Stimulated activated CD8-positive, alpha-beta memory T cell treated with anti-CD3 and anti-CD28 coated beads, Interleukin-2, amount 100 ng/mL, for 1 hour (primary cell): ENCODE measurements at places on chromosomes 2 and 18.

DNA sequence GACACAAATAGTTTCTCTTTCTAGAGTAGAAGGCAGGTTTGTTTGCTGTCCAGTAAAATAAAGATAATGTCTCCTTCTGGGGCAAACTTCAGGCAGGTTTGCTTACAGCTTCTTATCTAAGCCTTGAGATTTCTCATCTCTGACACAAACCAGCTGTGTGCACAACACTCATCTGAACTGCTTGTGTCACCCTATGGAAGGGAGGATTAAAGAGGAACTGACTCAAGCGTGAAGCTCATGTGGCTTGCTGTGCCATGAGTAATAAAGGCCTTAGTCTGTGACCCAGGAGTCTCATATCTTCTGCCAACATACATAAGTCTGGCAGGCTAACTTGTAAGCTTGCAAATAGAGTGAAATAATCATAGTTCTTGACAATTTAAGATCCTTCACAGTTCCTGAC is 24.2 kb upstream of the CPO start:
- no peak for DNase-seq

DNA sequence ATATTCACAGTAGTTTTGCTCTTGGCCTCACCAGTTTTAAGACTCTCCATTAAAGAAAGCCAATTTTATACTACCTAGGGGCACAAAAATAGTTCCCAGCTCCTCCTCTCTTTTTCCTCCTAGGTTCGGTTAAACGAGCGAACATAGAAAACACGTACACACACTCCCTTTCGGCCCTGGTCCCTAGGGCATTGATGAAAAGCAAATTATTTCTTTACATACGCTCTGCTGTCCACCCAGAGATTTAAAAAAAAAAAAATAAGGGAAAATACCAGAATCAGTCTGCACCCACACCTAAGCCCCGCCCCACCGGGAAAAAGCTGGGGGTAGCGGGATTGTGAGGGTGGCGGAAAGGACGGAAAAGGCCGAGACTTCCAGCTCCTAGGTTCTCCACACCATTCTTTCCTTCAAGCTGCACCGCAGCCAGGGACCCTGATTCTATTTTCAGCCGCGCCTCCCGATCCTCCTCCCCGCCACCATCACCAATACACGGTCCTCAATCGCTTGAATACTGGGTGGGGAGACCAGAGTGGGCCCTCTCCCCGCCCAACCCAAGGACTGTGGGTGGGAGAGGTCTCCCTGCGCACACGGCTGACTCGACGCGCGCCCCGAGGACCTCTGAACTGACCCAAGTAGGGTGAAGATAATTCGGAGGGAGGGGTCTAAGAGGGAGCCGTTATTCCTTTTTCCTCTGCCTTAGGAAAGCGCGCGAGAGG is 769 bp downstream of the ATF2 start:
- no peak for DNase-seq

GRCh38 chr2:214077727-214078126 is 333.1 kb upstream of the VWC2L start:
- no peak for DNase-seq

GRCh38 chr2:222332116-222332515 is 33.3 kb upstream of the PAX3 start:
- no peak for DNase-seq

- no peak for DNase-seq
Observed at GRCh38 chr2:242098445-242099128, 229.1 kb downstream of the RTP5 start.

GRCh38 chr2:8922431-8922830 is 81.1 kb downstream of the MBOAT2 start:
- DNase-seq = no peak

GRCh38 chr2:70987386-70987785 is 7.3 kb downstream of the TEX261 start:
- DNase-seq = no peak

DNA sequence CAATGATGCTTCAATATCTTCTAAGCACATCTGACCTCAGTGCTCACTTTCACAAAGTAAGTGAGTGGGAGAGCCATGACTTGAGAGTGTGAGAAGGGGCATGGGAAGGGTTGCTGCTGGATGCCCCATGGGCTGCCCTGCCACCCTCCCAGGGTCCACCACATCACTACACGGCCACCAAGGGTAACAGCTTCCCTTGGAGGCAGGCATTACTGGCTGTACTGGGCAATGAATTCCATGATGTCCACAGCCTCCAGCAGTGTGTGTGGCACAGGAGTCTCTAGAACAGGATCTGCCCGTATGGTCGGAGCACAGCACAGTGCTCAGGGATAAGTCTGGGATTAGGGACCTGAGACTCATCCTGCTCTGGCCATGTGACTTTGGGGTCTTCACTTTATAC is 481.0 kb upstream of the MYT1L start:
- DNase-seq = no peak

DNA sequence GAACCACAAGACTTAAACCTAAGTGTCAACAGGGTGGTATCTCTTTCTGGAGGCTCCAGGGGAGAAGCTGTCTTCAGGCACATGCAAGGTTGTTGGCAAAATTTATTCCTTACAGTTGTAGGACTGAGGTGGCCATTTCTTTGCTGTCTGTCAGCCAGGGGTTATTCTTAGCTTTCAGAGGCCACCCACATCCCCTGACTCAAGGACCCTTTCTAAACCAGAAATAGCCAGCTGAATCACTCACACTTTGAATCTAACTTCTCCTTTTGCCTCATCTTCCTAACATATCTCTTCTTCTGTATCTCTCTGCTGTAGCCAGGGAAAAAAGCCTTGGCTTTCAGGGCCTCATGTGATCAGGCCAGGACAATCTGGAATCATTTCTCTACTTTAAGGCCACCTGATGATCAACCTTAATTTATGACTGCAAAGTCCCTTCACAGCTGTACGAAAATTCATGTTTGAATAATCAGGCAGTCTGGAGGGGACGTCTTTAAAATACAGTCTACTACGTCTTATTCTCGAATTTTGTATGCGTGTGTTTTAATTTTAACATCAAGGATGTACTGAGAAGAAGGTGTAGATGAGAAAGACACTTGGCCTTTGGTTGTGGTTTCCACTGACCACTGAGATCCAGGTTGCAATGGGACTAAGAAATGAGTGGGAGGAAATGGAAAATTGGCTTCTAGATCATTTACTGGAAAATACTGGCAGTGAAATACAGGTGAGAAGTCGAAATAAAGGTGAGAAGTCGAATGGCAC is 90.4 kb downstream of the DOCK10 start:
- DNase-seq = no peak

DNA sequence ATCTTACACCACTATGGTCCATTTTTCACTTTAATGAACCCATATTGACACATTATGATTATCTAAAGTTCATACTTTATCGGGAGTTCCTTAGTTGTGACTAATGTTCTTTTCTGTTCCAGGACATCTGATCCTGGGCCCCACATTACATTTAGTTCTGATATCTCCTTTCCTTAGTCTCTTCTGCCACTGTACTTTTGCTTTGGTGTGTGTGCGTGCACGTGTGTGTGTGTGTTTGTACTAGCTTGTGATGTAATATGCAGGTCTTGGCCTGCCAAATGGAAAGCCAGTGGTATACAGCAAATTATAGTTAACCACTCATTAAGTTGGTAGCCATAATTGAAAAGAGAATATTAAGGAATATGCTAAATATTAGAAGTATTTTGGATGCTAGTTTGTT is 88.0 kb downstream of the CDC42EP3 start:
- no peak for DNase-seq

DNA sequence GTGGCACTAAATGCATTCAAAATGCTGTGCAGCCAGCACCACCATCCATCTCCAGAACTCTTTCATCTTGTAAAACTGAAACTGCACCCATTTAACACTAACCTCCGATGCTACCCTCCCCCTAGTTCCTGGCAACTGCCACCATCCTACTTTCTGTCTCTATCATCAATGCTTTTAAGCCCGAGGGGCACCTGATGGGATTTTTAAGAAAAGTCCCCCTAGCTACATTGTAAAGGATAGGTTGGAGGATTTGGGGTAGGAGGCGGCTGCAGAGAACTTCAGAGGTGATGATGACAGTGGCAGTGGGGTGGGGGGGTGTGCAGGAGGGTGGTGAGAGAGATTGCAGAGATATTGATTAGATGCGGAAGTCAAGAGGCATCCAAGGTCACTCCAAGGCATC is 10.8 kb upstream of the YWHAQ start:
- no peak for DNase-seq
